Activated T-cell treated with anti-CD3 and anti-CD28 coated beads for 4 hours (primary cell): ENCODE measurements at places on chromosomes 16 and 17.

DNA sequence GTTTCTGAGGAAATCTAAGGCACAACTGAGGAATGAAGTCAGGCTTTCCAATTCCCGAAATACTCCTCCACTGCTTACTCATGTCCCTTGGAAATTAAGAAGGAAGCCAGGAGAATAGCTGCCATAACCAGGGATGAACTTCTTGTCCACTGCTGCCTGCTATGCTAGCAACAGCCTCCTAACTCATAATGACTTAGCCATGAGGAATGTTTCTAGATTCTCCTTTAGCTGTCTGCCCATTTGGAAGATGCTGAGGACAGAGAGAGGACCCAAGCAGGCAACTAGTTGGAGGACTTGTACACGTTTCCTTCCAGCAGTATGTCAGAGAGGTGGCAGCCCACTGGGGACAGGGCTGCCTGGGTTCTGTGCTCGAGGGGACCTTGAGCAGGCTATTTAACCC is 939 bp upstream of the CCL2 start:
- DNase-seq: no peak

- DNase-seq: no peak
These were observed 117.7 kb downstream of the WSCD1 start for GRCh38 chr17:6187836-6188235.

GRCh38 chr16:89749637-89750036 is 28.3 kb downstream of the ZNF276 start:
- no peak for DNase-seq

- no peak for DNase-seq
These were observed 266.9 kb upstream of the DYNLRB2 start for GRCh38 chr16:80273635-80274538.

DNA sequence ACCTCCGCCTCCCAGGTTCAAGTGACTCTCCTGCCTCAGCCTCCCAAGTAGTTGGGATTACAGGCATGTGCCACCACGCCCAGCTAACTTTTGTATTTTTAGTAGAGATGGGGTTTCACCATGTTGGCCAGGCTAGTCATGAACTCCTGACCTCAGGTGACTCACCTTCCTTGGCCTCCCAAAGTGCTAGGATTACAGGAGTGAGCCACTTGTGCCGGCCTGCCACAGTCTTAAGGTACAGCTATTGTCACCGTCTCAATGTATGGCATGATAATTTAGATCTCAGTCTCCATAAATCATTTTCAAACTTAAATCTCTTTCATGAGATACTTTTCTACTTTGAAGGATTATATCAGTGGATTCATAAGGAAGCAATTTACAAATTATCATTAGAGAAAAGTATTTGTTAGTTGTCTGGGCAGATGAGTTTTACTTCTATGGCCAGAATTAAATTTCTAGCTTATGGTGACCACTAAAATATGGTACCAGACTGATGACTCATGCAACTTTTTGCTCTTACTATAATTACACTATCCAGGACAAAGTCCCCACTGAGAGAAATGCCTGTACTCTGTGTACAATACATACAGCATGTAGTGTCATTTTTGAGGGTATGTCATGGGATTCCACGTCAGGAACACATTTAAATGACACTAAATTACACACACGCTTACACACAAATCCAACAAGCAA is 1230.3 kb upstream of the GOT2 start:
- DNase-seq: no peak

- no peak for DNase-seq
These were observed 292.6 kb upstream of the CDH11 start for GRCh38 chr16:65414284-65414984.

- DNase-seq: no peak
These were observed 200.5 kb downstream of the ZFHX3 start for GRCh38 chr16:72847187-72848027.

GRCh38 chr17:27460196-27460725 is 4.0 kb downstream of the KSR1 start:
- no peak for DNase-seq

- DNase-seq: no peak
These were observed 610.0 kb upstream of the CDH11 start for GRCh38 chr16:65731833-65732232.

GRCh38 chr16:74309789-74310781 is 13.5 kb downstream of the PSMD7 start:
- no peak for DNase-seq

GRCh38 chr17:14281530-14281929 is 19.4 kb upstream of the HS3ST3B1 start:
- DNase-seq: no peak

GRCh38 chr16:3461151-3461550 is 17.7 kb downstream of the NAA60 start:
- DNase-seq: peak; percentile 25

GRCh38 chr16:70433458-70434103 is 5.3 kb downstream of the ST3GAL2 start:
- no peak for DNase-seq

- DNase-seq: no peak
These were observed 28.5 kb upstream of the KDM8 start for GRCh38 chr16:27174798-27175197.

DNA sequence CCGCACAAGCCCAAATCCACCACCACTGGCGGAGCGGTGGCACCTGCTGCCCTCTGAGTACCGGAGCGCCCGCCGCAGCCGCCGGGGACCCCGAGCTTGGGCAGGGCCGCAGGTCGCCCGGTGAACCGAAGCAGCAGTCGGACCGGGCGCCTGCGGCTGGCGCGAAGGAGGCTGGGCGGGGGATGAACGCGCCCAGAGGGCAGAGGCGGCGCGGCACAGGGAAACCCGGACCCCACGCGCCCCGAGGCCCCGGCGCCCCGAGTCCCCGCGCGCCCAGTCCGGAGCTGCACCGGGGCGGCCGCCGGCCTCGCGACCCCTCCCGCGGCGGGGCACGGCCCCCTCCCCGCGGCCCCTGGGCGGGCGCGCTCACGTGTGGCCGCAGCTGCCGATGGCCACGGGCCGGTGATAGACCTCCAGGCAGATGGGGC is 393 bp downstream of the RNF166 start:
- DNase-seq: no peak

GRCh38 chr16:88905563-88905962 is 39.1 kb upstream of the PABPN1L start:
- DNase-seq: no peak

- no peak for DNase-seq
These were observed 328 bp downstream of the LLGL1 start for GRCh38 chr17:18225642-18226283.

DNA sequence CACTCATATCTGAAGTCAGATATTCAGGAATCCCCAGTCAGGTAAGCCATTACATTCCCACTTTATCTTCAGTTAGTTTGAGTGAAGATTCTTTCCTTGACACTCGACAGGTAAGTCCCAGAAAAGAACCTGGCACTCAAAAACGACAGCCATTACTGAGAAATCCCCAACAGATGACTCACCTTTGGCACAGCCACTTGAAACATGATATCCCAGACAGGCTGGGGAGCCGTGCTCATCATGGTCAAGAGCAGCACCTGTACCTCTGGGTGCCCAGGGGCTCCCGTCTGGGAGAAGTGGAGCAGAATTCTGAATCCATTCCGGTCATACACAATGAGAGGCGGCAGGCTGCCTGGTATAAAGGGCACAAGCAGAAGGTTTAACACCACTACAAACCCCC is 16.8 kb upstream of the COG7 start:
- DNase-seq: no peak

DNA sequence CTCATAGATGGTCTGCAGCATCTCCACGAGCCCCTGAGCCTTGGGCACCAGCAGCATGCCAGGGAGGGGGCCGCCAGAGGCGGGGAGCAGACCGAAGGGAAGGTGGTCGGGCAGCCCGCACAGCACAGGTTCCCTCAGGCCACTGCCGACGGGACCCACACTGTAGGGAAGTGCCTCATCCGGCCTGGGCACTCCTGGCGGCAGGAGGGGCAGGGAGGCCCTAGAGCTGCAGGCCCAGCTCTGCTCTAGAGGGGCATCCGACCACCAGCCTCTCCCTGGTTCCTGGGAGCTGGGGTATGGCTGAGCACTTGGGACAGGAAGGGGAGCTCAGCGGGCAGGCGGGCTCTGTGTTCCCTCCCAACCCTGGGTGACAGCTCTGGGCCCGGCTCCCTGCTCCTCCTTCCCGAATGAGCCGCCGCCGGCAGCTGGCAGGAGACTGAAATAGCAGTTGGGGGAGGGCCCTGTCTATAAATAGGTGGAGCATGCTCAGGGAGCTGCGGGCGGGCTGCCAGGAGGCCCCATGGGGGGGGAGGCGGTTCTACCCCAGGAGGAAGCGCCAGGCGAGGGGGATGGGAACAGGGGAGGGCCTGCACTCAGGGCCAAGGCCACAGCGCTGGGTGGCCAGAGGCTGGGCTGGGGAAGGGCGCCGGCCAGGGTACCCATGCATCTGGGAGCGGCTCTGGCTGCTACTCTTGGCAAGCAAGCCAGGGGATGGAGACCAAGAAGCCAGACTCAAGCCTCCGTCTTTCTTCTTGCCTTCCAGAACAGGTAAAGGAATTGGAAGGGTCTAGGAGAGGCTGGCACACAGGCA is 12.4 kb downstream of the HDAC5 start:
- DNase-seq: peak; percentile 30

DNA sequence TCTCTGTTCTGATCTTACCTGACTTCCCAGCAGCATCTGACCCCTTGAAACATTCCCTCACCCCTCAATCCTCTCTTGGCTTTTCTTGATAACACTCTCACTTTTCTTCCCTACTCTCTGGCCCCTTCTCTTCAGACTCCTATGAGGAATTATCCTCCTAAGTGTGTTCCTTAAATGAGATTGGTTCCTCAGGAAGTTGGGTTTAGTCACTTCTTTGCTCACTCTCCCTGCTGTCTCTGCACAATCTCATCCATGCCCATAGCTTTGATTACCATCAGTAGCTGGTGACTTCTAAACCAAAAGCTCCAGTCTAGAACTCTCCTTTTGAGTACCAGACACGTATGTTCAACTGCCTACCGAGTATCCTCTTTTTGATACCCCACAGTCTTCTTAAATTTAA is 13.0 kb downstream of the MED24 start:
- no peak for DNase-seq

DNA sequence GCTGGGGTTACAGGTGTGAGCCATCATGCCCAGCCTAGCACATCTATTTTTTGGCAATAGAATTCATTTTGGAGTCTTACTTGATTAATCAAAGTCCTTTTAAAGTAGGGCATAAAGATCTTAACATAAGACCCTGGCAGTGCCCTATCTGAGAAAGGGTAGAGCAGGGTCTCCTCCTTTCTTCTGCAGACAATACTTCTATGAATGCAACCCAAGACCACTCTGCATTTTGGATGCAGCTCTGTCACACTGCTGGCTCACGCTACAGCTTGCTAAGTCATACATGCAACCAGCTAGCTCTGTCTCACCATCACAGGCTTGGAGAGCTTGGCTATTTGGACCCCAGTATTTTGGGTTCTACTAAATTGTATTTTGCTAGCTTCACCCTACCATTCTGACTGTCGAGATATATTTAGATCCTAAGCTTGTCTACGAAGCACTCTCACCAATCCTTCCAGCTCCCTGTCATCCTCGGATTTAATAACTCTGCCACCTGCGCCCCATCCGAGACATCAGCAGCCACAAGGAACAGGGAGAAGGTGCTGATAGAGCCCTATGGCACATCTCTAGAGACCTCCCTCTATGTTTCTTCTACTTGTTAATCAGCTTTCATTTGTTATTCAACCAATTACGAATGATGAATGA is 45.1 kb downstream of the RBFOX3 start:
- DNase-seq: no peak

DNA sequence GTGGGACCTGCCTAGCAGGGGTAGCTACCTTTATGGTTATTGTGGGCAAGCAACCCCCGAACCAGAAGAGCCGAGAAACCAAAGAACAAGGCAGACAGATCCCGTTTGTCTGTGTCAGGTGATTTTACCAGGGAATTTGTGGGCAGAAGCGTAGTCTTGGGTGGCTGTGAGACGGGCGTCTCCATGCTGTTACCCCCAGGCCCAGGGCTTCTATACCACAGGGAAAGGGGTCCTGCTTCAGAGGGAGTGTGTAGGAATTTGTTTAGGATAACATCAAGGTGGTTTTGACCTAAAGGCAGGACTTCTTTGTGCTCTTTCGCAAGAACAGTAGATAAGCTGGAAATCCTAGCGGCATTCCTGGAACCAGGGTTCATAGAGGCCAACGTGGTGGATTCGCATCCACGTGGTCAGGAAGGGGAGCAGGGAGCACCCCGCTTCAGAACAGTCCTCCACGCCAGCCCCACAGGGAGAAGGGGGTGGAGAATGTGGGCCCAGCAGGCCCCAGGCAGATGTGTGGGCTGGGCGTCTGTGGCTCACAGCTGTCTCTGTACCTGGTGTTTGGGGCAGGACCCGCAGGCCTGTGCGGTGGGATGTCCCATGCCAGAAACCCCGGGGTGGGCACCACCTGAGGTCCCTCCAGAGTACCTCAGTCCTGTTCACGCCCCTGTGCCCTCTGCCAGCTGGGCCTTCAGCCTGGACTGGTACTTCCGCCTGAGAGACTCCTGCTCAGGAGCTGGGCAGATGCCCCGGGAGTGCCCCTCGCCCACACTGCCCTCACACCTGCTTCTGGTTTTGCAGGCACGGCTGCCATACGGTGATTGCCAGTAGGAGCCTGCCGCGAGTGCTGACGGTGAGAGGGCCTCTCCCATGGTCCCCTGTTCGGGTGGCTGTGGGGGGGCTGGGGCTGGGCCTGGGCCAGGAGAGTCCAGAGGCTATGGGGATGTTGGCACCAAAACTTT is 4.1 kb downstream of the DECR2 start:
- DNase-seq: no peak

GRCh38 chr17:79272220-79272619 is 197.6 kb downstream of the ENGASE start:
- DNase-seq: no peak

DNA sequence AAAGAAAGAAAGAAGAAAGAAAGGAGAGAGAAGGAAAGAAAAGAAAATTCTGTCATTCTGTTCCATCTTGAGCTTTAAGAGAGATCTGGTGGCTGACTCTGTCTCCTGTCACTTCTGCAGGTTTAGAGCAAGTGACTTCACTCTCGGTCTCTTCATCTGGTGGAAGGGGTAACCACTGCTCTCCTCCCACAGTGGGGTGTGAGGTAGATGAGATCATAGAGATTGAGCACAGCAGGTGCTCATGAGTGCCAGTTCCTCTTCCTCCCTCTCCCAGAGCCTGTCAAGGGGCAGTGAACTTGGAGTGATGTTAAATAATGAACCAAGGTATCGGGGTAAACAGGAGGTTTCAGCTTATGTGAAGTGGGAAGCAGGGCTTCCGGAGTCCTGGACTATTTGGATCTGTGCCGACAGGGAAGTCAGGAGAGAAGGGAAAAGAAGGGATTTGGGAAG is 47.7 kb downstream of the BEAN1 start:
- peak; percentile 44 for DNase-seq

GRCh38 chr16:13298666-13299065 is 397.3 kb downstream of the SHISA9 start:
- DNase-seq: no peak

GRCh38 chr16:69706256-69706974 is 19.9 kb downstream of the NQO1 start:
- DNase-seq: no peak
